Posterior vena cava (tissue), 2 donors: ENCODE measurements at places on chromosomes 4 and X. TPM values are rescaled to one million over a fixed set of nuclear protein-coding genes. Genes with fewer than 3 reads are reported as not detected.

CD38 gene
- total RNA-seq = 16.1 TPM

CABS1 gene
- total RNA-seq = not detected

NUDT11 gene
- total RNA-seq = 1.6 TPM

SSX4B gene
- total RNA-seq = not detected

GAGE12E gene
- total RNA-seq = not detected

ADH1A gene
- 2.0 TPM for total RNA-seq

TMEM31 gene
- total RNA-seq = not detected

GRCh38 chr4:64766565-64766964 is 357.3 kb upstream of the TECRL start:
- no peak for DNase-seq

GRCh38 chrX:69808375-69808774 is 192.5 kb downstream of the EDA start:
- DNase-seq = no peak

DNA sequence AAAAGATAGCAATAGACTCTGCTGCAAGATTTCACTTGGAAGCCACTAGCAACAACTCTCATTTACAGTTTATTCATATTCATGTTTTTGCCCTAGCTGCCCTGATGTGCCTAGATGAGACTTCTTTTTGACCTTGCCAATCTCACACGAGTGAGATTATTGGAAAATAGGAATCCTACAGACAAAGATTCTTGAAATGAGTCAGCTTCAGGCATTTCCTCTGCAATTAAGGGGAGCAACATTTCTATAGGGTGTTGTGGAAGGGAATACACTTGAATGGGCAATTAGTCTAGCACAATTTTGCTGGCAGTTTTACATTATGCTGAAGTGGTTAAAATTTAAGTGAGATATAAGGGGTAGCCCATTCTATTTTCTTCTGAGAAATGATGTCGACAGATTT is 217.0 kb upstream of the FAT4 start:
- no peak for DNase-seq

DNA sequence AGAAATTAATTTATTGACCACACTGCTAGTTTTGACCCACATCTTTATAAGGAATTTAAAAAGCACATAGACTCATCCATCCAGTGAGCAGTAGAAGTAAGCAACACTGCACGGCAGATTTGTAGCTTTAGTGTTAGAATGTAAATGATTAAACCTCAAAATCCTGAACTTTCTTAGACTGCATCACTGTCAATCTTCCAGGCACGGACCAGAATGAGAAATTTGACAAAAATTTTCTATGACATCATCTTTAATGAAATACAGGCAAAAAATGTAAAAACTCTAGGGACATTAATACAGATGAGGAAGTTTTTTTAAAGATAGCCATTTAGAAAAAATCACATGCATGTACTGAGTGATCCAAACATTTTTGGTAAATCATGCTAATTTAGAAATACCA is 29.2 kb downstream of the NLGN4X start:
- DNase-seq = no peak

DNA sequence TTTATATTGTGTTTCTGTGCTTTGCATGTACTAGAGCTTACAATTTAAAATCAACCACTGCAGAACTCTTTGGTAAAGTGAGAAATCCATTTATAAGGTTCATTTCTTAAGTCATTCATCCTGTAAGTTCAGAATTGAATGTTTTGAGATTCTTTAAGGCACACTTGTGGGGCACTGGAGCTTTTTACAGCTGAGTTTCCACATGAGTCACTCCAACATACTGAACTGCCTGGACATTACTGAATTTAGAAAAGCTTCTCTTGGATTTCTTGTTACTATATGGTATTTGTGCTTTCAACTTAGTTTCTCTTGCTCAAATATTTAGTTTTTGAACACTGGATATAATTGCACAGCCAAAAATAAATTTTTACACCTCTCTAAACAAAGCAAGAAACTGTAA is 226.3 kb downstream of the PACRGL start:
- DNase-seq = no peak

DNA sequence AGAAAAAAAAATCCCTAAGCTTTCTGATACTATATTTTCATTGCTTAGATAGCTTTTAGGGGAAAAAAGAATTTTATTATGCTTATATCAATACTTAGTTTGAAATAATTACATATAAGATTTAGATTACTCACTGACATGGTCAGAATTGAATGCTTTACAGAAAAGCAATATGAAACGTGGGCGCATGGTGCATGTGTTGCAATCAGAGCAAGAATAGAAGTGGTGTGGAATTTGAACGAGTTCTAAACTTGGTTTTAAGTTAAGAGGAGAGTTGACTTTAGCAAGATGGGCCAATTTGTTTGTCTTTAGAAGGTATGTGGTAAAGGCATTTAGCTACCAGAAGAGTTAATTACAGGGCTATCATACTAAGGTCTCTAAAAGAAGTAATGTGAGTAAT is 21.4 kb downstream of the OCRL start:
- no peak for DNase-seq

DNA sequence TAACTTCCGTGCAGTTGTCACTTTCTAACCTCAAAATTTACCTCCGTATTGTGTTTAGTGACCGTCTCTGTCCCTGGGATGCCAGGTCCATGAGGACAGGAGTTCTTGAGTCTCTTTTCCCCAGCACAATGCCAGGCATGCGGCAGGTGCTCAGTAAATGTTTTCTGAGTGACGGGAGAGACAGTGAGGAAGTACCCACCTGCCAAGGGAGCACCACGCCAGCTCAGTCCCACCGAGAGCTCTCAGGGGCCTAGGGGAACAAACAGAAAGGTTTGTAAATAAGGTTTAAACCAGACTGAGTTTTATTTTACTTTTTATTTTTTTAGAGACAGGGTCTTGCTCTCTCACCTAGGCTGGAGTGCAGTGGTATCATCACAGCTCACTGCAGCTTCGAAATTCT is 81.5 kb upstream of the NKX1-1 start:
- peak; percentile 71 for DNase-seq

DNA sequence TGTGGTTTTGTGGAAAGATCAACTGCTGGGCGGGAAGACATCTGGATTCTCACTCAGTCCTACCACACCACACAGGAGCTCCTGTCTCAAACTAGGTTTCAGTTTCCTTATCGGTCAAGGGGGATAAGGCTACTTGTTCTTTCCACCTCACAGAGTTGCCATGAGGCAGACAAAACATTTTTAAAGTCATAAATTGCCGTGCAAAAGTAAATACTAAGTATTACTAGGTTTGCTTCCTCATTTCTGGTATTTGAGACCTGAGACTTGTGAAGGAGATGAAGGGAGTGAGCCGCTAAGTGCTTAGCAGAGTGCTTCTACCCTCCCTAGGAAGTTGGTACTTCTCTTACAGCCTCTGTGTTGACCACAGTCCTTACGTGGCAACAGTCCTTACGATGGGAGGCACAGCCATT is 1.5 kb downstream of the LAP3 start:
- DNase-seq = no peak

- DNase-seq = no peak
These were observed 79.8 kb downstream of the LCORL start for GRCh38 chr4:17941731-17942130.

DNA sequence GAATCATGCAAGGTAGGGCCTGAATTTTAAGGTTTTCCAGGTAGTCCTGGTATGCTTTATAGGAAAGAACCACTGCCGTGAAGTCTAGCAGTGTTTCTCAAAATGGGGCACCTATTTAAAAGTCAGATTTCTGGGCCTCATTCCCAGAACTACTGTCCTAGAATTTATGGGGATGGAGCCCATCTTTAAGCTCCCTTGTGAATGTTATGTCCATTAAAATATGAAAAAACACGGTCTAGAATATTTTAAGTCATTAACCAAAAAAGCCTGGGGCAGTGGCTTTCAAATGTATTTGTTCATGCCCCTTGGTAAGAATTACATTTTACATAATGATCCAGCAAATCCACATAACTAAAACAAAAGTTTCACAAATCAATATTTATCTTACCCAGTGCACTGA is 35.4 kb downstream of the GK start:
- no peak for DNase-seq

DNA sequence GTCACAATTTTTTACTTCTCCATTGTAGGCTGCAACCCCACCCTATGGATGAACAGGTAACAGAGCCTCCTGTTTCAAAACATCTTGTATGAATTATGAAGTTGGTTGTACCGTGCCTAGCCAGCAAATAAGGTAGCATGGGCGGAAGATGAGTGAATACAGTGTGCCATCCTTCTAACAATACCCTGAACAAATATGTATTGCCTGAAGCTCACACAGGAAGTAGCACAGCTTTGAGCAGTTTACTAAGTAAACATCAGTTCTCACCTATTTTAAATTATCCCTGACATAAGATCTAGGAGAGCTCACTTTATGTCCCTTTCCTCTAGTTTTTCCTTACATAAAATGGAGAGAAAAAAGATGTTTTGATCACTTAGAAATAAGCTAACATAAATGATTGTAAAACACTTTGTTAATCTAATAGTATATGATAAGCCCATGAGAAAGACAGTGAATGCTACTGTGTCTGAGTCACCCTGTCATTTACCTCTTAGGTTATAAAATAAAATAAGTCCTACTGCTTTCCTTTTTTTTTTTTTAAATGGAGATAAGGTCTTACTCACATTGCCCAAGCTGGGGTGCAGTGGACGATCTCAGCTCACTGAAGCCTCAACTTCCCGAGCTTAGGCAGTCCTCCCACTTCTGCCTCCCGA is 36.6 kb downstream of the GRSF1 start:
- no peak for DNase-seq

DNA sequence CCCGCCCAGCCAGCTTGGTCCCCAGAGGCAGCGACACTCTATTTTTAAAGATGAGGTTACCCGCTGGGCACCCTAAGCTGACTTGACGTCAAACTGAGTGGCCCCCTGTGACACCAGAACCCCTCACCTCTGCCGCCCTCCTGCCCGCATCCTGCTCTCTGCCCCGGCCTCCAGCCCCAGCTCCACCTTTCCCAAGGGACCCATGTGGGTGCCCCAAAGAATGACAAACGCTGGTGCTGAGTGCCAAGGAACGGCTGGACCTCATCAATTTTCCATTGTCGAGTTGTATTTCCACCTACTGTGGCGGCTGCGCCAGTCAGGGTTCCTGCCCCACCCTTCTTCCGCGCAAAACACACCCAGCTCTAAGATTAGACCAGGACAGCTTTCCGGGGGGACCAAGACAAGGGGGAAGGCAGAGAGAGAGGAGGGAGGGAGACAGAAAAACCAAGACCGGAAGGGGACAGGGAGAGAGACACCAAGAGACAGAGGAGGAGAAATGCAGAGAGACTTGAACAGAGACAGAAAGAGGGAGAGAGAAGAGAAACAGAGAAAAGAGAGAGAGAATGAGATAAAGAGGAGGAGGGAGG is 2.0 kb downstream of the PRKX start:
- no peak for DNase-seq

DNA sequence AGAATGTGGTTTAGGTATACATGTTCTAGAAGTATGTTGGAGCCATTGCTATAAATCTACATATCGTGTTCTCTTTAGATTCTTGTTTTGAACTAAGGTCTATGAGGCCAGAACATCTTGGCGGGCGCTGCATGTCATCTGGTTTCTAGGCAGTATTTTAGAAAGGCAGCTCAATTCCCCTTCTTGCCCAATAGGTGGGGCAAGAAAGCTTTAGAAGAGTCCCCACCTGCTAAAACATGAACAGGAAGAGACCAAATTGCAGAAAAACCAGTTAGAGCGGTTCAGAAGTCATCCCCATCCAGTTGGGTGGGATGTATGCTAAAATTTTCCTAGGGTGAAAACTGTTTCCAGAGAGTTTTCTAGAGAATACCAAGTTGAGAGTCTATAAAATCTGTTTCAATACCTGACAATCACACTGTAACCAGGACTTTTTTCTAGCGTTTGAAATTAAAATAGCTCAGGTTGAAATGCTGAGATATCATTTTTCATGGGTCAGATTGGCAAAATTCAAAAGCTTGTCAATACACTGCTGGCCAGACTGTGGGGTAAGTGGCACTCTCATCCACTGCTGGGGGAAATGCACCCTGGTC is 17.5 kb upstream of the SH3KBP1 start:
- DNase-seq = no peak

GRCh38 chr4:3791910-3792542 is 25.8 kb downstream of the ADRA2C start:
- no peak for DNase-seq

GRCh38 chrX:112852851-112853250 is 12.2 kb upstream of the AMOT start:
- DNase-seq = no peak

GRCh38 chr4:87565746-87566145 is 36.6 kb upstream of the SPARCL1 start:
- DNase-seq = no peak

DNA sequence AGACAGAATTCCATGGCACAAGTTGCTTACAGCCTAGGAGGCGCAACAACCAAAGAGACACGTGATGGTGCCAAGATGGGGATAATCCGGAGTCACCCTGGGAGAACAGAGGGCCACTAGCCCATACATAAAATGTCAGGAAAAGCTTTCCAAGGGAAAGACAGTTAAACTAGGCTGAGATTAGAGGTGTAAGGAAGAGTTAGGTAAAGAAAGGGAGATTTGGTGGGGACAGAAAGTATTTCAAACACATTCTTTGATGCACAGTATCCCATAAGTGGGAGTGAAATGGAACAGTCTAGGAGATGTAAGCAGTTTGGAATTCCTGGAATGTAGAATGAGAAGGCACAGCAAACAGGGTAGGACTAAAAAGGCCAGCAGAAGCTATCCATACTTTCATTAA is 860.9 kb upstream of the LCORL start:
- DNase-seq = no peak
